ENCODE measurements at places on chromosomes 1 and 21.

DNA sequence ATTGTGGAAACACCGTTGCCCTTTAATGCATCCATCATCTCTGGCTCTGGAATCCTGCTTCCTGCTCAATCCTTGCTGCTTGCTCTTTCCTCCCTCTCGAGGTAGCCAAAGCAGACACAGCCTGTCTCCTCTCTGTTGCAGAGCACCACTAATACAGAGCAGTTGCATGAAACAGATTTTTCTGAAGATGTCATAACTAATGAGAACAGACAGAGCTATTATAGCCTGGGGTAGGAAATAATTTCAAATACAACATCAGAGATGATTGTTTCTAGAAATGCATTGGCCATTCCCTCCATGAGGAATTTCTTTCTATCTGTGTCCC lies 23.3 kb upstream of the ACBD6 start:
- no peak for DNase-seq

DNA sequence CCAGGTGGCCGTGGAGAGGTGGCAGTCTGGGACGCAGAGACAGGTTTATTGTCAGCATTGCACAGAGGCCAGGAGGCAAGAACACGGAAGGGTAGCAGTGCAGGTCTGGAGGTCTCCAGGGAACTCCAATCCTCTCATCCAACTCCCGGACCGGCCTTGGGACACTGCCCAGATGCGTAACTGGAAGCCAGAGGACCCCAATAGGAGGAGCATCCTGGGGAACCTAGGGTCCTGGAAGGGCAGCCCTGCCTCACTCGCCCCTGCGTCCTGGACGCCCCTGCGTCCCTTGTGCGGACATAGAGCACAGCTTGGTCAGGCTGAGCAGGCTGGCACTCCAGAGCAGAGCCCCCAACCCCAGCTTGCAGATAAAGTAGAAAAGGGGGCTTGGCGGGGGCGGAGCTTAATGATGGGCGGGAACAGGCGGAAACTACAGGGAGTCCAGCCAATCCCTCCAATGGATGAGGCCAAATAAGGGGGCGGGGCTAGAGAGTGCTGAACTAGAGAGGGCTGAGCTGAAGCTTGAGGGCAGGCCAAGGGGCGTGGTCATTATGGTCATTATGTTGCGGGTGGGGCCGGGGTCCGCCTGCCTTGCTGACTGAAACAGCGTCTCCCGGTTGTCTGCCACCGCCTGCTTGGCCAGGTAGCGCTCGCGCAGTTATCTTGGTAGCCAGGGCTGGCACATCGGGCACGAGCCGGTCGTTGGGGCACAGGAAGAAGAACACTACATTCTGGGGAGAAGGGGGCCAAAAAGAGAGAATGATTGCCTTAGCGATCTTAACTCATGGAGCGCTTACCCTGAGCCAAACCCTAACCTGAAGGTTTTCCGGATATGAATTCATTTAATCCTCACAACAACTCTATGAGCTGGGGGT lies 3.7 kb upstream of the ARHGEF19 start:
- DNase-seq = peak; percentile 90

DNA sequence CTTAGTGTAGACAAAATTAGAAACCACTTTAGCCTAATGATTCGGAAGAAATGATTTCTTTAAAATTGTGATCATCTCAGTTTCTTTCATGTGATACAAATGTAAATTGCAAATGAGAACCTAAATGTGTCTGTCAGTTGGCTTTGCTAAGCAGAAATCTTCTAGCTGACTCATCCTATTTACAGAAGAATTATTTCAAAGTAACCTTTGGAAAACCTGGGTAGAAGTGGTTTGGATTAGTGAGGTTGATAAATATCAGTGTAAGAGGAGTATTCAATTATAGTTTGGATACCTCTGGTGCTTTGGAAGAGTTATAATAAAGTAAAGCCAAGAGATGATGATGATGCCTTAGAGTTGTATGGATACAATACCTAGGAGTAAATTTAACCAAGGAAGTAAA lies 37.4 kb downstream of the CC2D1B start:
- no peak for DNase-seq

DNA sequence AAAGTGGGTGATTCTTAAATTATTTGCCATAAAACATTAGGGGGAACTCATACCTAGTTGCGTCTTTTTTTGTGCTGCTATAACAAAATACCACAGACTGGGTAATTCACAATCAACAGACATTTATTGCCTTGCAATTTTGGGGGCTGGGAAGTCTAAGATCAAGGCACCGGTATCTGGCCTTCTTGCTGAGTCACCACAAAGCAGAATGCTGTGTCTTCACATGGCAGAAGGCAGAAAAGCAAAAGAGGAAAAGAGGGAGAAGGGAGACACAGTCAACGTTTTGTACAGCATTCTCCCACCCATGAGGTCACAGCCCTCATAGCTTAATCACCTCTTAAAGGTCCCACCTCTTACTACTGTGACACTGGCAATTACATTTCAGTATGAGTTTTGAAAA lies 291.0 kb downstream of the CHRM3 start:
- DNase-seq = no peak

- DNase-seq = no peak
Observed at GRCh38 chr1:182146286-182146685, 84.8 kb upstream of the ZNF648 start.

Measured in iPS-NIHi11 (cell line).